ENCODE measurements at places on chromosomes 16 and 17. TPM values are rescaled to one million over a fixed set of nuclear protein-coding genes. Genes with fewer than 3 reads are reported as not detected.

FNDC8 gene
- not detected for total RNA-seq

ZSCAN10 gene
- total RNA-seq, result 0.03 TPM

OR3A3 gene
- total RNA-seq, result not detected

BLTP2 gene
- 62.9 TPM for total RNA-seq

CDT1 gene
- total RNA-seq, result 28.0 TPM

SLC13A5 gene
- total RNA-seq, result 0.10 TPM

DERL2 gene
- total RNA-seq, result 108 TPM

HEXD gene
- 10.6 TPM for total RNA-seq

WSCD1 gene
- total RNA-seq, result 3.4 TPM

GCGR gene
- total RNA-seq, result 0.18 TPM

C16orf74 gene
- total RNA-seq, result 9.4 TPM

SPATA32 gene
- total RNA-seq, result 0.22 TPM

SLC5A11 gene
- total RNA-seq, result 0.31 TPM

MT3 gene
- 0.28 TPM for total RNA-seq

ZNF385C gene
- 0.09 TPM for total RNA-seq

TMEM101 gene
- total RNA-seq, result 35.9 TPM

ZG16 gene
- total RNA-seq, result not detected

VWA3A gene
- total RNA-seq, result 0.02 TPM

PLD6 gene
- total RNA-seq, result 6.4 TPM

CD300LD gene
- total RNA-seq, result not detected

NPIPB9 gene
- total RNA-seq, result 1.9 TPM

TBC1D3G gene
- total RNA-seq, result not detected

DPEP1 gene
- 1.1 TPM for total RNA-seq

DPEP3 gene
- not detected for total RNA-seq

SSTR5 gene
- total RNA-seq, result 0.37 TPM

CCL3 gene
- total RNA-seq, result not detected

MMP2 gene
- total RNA-seq, result 13.6 TPM

MMP25 gene
- 0.90 TPM for total RNA-seq

CLEC3A gene
- total RNA-seq, result not detected

HS3ST3B1 gene
- total RNA-seq, result 0.42 TPM

TRPV3 gene
- total RNA-seq, result 0.46 TPM

KRT39 gene
- total RNA-seq, result not detected

CDH5 gene
- total RNA-seq, result 0.09 TPM

SNN gene
- 8.8 TPM for total RNA-seq

COX6A2 gene
- total RNA-seq, result not detected

AKAP1 gene
- 54.4 TPM for total RNA-seq

ORAI3 gene
- total RNA-seq, result 15.4 TPM

ABCC6 gene
- 1.4 TPM for total RNA-seq

SEZ6L2 gene
- 23.6 TPM for total RNA-seq

RANGRF gene
- 47.6 TPM for total RNA-seq

ROGDI gene
- 16.3 TPM for total RNA-seq

EVI2A gene
- total RNA-seq, result not detected

NPIPA7 gene
- 12.3 TPM for total RNA-seq

USP7 gene
- total RNA-seq, result 76.0 TPM

GRB2 gene
- 90.6 TPM for total RNA-seq

BTBD17 gene
- total RNA-seq, result not detected

SPATA2L gene
- 12.2 TPM for total RNA-seq

ABCC12 gene
- total RNA-seq, result 0.09 TPM

GLIS2 gene
- total RNA-seq, result 32.9 TPM

GPR139 gene
- total RNA-seq, result not detected

MILR1 gene
- 2.0 TPM for total RNA-seq

FOXC2 gene
- total RNA-seq, result 2.2 TPM
